ENCODE measurements at places on chromosomes 16 and 17.

- no peak for DNase-seq
These were observed 536.0 kb downstream of the HAPSTR1 start for GRCh38 chr16:9627427-9627826.

GRCh38 chr17:8155231-8155995 lies 3.2 kb upstream of the PER1 start:
- DNase-seq: no peak

GRCh38 chr16:27229891-27230470 lies 26.7 kb downstream of the KDM8 start:
- DNase-seq: no peak

GRCh38 chr17:74272731-74273201 lies 1.3 kb upstream of the DNAI2 start:
- no peak for DNase-seq

DNA sequence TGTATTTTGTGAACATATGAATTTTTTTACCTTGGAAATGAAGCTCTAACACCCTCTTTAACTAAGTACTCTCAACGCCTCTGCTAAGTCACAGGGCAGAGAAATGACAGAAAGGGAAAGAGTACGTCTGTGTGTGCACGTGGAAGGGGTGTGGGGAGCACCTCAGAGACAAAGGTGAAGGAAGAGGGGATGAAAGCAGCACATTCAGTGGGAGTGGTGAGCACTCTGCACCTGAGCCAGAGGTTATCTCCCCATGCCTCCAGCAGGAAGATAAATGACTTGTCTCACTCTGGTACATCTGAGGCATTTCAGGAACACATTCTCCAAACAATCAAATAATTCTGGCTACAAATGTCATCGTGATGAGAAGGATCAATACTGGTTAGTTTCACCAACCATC lies 15.0 kb downstream of the GNA13 start:
- no peak for DNase-seq

GRCh38 chr17:46770818-46771560 lies 47.5 kb downstream of the WNT3 start:
- DNase-seq: peak; percentile 24

- no peak for DNase-seq
These were observed 79.2 kb downstream of the SLC39A11 start for GRCh38 chr17:73013301-73013700.

DNA sequence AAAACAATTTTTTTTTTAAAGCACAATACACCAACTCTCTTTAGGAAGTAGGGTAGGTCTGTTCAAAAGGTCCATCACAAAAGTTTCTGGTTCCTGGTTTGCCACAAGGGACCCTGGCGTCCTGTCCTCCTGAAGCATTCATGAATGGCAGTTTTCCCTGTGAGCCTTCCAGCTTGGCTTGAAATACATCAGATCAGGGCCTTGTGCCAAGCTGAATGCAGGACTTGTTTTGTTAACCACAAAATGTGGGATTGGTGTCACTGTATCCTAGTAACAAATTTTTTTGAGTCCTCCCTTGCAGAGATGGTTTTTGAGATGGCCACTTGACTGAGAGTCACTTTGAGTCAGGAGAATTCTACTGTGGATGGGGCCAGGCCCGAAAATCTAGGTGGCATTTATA lies 3.9 kb downstream of the GNAO1 start:
- DNase-seq: no peak

DNA sequence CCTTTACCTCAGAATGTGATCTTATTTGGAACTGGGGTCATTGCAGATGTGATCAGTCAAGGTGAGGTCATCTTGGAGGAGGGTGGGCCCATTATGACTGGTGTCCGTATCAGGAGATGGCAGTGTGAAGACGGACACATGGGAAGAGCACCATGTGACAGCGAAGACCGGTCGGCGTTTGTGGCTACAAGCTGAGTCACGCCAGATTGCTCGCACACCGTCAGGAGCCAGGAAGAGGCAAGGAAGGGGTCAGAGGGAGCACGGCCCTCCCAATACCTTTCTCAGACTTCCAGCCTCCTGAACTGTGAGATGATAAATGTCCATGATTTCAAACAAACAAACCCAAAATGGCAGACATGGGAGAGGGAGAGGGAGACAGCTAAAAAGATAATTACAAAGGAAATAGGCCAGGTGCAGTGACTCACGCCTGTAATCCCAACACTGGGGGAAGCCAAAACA lies 13.2 kb downstream of the STARD3 start:
- no peak for DNase-seq

DNA sequence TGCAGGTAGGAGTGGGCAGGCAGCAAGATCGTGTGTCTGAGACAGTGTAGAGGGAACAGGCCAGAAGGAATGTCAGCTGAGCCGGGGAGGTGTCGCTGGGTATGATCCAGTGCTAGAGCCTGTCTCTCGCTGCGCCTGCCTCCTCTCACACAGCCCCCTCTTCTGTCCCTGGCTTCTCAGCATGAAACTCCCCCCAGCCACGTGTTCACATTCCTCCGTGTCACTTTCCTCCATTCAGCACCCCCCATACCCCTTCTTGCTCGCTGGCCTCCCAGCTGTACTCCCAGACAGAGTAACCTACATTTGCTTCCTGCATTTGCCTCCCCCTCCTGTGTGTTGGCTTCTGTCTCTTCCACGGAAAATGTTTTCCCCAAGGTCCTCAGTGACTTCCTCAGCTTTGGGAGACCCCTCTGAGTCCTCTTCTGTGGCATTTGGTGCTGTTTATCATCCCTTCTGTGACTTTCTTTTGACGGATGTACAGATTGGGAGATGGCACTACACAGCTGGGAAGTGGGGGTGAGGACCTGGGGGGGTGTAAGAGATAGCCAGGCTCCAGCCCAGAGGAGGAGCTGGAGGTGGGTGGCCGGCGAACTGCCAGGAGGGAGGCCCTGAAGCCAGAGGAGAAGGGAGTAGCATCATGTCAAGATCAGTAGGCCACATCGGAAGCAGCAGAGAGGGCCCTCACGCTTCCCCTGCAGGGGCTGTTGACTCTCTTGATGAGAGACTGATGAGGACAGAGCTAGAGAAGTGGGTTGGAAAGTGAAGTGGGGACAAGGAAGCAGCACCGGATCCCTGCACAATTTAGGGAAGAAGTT lies 19.2 kb downstream of the SGF29 start:
- DNase-seq: no peak

GRCh38 chr16:3095869-3096268 lies 3.2 kb downstream of the ZSCAN10 start:
- peak; percentile 46 for DNase-seq

DNA sequence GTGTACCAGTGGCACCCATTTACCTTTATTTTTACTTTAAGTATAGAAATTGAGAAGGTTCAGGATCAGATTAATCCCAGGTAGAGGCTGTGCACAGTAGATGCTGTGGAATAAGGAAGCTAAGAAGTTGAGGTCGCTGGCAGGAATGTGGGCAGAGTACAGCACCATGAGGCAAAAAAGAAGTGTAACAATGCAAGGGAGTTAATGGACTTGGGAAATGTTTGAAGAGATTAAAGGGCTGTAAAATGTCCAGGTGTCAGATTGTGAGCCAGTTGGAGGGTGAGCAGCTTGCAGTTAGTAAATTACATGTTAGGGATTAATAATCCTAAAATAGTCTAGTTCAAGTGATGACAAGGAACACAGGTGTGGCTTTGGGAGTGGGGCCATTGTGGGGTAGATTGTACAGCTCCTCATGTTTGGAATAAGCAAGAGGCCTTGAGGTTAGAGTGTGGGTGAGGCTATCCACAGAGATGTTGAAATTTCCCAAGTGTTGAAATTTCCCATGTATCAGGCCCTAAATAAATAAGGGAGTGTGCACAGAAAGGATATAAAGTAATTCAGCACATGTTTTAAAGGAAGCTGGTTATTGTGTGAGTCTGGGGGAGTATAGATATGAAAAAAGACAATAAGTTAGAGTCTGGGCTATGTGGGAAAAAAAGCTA lies 21.5 kb downstream of the TAT start:
- DNase-seq: no peak

- DNase-seq: no peak
These were observed 78.5 kb downstream of the WWOX start for GRCh38 chr16:78177987-78178386.

- no peak for DNase-seq
These were observed 21.3 kb downstream of the TMEM186 start for GRCh38 chr16:8776129-8776584.

DNA sequence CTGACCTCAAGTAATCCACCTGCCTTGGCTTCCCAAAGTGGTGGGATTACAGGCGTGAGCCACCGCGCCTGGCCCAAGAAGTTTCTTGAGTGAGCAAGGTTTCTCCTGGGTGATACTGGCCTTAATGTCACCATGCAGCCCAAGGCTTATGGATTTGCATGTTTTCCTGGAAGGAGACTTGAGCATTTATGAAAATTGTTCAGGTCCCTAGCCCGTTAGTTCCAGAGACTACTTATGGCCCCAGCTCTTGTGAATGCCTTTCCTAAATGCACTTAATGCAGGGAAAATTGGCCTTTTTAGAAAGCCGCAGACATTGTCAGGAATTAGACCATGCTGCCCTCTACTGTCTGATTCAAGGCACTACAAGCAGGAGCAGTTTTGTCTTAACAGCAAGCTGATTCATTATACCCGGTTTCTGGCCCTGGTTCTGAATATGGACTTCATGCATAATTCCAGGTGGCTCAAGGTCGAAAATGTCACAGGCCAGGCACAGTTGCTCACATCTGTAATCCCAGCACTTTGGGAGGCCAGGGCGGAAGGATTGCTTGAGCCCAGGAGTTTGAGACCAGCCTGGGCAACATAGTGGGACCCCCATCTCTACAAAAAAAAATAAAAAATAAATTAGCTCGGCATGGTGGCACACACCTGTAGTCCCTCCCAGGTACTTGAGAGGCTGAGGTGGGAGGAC lies 91.3 kb downstream of the SNX29 start:
- peak; percentile 20 for DNase-seq

- DNase-seq: peak; percentile 72
These were observed 13.4 kb upstream of the SULT1A1 start for GRCh38 chr16:28623172-28623711.

DNA sequence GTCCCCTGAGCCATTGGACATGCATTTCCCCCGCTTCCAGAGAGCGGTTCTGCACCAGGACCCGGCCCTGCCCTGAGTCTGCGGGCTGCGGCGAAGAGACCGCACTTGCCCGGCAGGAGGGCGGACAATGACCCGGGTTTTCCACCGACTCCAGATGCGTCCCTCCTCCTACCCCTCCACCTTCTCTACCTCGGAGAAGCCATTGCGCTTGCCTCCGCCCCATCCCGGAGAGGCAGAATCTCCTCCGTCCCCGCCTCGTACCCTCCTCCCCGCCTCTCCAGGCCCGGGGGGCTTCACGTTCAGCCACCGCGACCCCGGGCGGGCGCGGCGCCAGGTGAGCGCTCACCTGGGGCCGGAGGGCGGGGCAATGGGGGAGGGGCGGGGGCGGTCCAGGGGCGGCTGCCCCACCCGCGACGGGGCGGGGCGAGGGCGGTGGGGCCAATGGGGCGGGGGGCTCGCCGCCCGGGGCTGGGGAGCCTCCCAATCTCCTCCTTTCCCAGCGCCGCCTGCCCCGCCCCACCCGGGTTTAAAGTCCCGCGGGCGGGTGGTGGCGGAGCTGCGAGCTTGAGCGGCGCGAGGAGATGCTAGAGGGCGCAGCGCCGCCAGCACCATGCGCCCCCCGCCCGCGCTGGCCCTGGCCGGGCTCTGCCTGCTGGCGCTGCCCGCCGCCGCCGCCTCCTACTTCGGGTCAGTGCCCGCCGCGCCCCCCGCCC lies at the start of gene WNT9B:
TSS of gene WNT9B (plus strand) at position 555 of the 713 bp plus-strand sequence. CDS start at position 611, 56 bp downstream.
- no peak for DNase-seq

DNA sequence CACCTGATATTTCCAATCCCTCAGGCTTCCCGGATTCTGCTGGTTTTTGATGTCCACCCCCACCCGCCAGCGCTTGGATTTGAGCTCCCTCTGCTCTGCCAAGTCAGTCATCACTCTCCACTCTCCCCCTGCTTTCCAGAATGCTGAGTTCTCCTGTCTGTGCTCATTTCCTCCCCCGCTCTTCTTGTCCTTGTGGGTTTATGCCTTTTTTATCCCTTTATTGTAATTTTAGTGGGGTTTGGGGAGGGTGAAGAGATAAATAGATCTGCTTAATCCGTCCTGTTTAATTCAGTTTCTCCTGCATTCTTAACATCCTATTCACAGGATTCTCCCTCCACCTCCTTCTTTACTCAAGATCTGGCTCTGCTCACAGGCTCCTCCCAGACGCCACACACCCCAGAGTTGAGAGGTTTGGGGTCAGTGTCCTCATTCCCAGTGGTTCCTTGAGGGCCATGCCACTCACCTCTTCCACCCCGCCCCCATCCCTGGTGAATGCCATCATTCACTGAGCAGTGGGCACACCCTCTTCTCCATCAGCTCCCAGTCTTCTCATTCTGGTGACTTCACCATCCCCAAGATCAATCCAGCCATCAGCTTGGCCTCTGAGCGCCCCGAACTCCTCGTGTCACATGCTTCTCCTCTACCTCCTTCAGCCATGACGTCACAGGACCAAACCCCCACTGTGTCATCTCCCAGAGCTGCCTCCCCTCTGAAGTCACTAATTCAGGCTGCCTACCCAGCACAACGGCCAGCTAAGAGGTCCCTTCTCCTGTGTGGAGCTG lies 15.1 kb upstream of the GUCY2D start:
- DNase-seq: no peak

- DNase-seq: no peak
These were observed 9.5 kb downstream of the RNF213 start for GRCh38 chr17:80270104-80270503.

- no peak for DNase-seq
These were observed 86.1 kb downstream of the RPA1 start for GRCh38 chr17:1915889-1916288.

GRCh38 chr16:71351558-71351901 lies 7.0 kb upstream of the CALB2 start:
- DNase-seq: no peak

GRCh38 chr17:43553573-43553972 lies 7.4 kb upstream of the ETV4 start:
- no peak for DNase-seq

- no peak for DNase-seq
These were observed 11.6 kb downstream of the COTL1 start for GRCh38 chr16:84606081-84606875.

DNA sequence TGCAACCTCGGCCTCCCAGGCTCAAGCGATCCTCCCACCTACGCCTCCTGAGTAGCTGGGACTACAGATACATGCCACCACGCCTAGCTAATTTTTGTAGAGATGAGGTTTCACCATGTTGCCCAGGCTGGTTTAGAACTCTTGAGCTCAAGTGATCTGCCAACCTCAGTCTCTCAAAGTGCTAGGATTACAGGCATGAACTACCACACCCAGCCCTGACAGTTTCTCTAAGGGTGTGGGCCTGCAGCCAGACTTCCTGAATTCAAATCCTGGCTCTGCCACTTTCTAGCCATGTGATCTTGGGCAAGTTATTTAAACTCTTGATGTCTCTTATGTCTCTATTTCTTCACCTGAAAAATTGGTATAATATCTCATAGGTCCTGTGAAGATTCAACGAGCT lies 5.6 kb downstream of the CUEDC1 start:
- DNase-seq: no peak

- peak; percentile 81 for DNase-seq
These were observed 15.4 kb upstream of the AKAP10 start for GRCh38 chr17:19992803-19993713.

- DNase-seq: no peak
These were observed 22.9 kb upstream of the PRSS54 start for GRCh38 chr16:58317608-58318152.

GRCh38 chr17:77579682-77580081 lies 378.8 kb upstream of the TNRC6C start:
- DNase-seq: no peak

- DNase-seq: peak; percentile 30
These were observed 34.0 kb downstream of the PGS1 start for GRCh38 chr17:78412403-78412802.

GRCh38 chr16:75621170-75621477 lies 2.0 kb downstream of the ADAT1 start:
- DNase-seq: no peak
